Fibroblast of skin of abdomen (primary cell): ENCODE measurements at places on chromosomes 11 and 22.

GRCh38 chr22:35044607-35045390 lies 21.2 kb upstream of the ISX start:
- no peak for DNase-seq

- no peak for DNase-seq
These were observed 13.8 kb downstream of the ADA2 start for GRCh38 chr22:17205432-17205831.

- no peak for DNase-seq
These were observed 906 bp upstream of the NAA40 start for GRCh38 chr11:63937713-63938478.

GRCh38 chr11:126149759-126150625 lies 61.5 kb downstream of the RPUSD4 start:
- no peak for DNase-seq

DNA sequence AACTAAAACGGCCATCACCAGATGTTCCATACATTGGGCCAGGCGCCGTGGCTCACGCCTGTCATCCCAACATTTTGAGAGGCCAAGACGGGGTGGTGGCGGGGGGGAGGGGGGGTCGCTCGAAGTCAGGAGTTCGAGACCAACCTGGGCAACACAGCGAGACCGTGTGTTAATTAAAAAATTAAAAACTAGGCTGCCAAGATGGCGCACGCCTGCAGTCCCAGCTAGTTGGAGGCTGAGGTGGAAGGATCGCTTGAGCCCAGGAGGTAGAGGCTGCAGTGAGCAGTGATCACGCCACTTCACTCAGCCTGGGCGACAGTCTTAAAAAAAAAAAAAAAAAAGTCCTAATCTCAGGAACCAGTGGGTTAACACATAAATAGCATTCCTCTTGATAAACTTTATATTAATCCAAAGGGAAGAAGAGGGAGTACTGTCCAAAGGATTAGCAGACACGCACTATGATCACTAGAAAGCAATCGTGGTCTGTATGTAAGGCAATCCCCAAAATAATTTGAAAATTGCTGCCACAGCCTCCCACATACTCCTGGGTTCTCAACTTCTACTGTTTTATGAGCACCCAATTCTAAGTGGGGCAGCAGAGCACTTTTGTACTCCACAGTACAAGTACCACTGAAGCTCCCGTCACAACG lies 604 bp downstream of the PUS3 start:
- no peak for DNase-seq

DNA sequence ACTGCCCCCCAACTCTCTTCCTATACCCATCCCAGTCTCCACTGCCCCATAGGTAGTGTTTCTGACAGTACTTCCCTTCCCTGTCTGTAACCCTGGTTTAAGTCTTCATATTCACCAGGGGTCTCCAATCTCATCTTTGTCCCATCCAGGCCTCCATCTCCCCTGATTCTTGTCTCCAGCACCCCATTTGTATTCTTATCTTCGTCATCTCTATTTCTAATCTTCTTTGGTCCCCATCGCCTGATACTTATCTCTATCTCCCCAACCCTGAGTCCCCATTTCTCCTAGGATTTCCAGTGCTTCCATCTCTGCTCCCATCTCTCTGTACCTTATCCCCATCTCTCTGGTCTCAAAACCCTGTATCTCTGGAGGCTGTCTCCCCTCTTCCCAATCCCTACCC lies 1.8 kb downstream of the PHOX2A start:
- no peak for DNase-seq

GRCh38 chr11:57410287-57410686 lies 16.6 kb downstream of the SLC43A3 start:
- peak; percentile 86 for DNase-seq

DNA sequence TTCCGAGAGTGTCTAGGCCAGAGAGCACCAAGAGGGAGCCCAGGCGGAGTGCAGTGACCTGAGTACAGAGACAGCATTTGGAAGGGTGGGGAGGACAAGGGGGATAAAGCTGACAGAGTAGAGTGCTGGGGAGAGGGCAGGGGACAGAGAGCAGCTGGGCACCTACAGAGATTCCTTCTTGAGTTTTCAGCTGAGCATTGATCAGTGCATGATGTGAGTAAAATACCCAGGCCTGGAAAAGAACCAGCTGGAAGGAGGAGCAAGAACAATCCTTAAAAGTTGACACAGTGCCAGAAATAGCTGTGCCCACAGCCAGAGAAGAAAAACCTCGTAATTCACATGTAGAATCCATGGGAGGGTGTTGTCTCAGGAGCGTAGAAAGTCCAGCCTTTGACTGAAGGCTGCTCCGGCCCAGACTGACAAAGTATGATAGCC lies 33.9 kb upstream of the PANX2 start:
- no peak for DNase-seq

DNA sequence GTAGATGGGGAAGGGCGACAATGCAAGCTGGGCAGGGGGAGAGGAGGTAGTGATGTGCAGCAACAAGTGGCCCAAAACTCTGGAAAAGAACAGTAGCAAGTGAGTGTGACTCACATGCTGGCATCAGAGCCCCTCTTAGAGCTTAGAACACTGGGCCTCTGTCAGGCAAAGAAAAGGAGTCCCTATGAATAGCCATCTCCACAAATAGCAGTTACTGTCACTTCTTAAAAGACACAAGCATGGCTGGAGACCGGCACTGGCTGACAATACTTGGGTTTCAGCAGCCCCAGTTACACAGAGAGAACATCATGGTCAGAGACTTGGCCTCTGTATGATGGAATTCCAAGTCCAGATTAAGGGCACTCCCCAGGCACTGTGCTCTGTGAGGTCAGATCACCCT lies 58.2 kb downstream of the PRCP start:
- no peak for DNase-seq

GRCh38 chr22:40578171-40578570 lies 58.3 kb downstream of the MRTFA start:
- no peak for DNase-seq

GRCh38 chr11:17991783-17992433 lies 20.9 kb downstream of the SERGEF start:
- peak; percentile 34 for DNase-seq

DNA sequence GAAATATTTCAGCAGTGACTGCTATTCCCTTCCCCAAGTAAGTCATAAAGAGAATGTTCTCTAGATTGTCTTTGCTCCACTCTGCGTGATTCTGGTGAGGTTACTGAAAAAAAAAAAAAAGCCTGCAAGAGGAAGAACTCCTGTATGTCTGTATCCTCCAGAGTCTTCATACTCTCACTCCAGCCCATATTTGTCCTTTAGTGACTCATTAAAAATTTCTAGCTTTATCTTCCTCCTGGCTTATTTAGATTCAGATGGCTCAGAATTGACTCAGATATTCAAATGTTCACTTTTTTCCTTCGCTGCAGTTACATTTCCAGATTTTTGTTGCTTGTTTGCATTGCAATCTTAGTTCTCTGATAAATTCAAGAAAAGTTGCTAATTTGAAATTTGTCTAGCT lies 76.3 kb upstream of the CNTN5 start:
- no peak for DNase-seq

- DNase-seq: no peak
These were observed 41.2 kb downstream of the PARVG start for GRCh38 chr22:44221710-44222475.

DNA sequence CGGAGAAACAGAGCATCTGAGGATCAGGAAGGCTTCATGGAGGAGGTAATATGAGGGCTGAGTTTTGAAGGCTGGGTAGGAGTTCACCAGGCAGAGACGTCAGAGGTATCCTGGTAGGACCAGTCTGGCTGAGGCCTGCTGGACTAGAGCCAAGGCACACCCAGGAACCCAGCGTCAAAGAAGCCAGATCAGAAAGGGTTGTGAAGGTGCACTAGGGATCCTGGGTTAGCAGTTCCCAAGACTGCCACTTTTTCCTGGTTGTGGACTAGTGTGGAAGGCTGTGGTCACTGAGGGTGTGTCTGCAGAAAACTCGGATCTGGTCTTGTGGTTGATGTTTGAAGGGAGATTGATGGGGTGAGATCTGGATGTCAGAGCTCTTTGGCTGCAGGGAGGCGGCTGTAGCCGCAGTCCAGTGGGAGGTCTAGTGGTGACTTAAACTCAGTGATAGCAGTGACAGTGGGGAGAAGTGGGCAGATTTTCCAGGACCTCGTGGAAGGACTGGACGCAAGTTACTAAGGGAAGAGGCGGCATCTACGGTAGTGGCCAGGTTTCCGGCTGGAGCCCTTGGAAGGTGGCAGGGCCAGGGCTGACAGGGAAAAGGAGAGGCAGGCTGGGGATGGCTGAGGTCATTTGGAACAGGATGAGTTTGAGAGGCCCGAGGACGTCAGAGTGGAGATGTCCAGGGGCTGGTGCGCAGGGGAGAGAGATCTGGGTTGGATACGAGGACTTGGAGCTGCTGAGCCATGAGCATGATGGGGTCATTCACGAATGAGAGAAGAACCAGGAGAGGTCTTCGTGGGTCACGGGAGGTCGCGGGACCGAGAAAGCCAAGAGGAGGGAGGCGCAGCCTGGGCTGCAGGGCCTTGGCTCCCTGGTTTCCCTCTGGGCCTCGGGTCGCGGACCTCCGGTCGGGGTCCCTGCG lies 10.9 kb downstream of the RELA start:
- no peak for DNase-seq

GRCh38 chr11:108662700-108663099 lies 2.2 kb upstream of the DDX10 start:
- DNase-seq: no peak

DNA sequence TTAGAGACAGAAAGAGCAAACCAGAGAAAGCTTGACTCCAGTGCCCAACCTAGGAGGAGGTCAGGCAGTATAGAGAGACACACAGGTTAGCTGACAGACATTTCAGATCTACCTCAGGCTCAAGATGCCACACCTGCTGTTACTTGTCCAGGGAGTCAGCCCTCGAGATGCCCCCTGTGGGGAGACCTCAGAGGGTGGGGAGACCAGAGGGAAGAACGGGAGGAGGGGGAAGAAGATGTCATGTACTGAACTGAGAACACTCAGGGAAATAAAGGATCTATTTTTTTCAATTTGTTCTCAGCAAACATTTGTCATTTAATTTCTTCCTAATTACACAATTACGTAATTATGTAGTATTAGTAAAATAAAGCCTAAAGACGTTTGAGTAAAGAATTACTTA lies 196.3 kb upstream of the CADM1 start:
- no peak for DNase-seq

- no peak for DNase-seq
These were observed 56.1 kb upstream of the EIF3M start for GRCh38 chr11:32527261-32528175.

- peak; percentile 1 for DNase-seq
These were observed 382 bp downstream of the IMMP1L start for GRCh38 chr11:31509051-31509428.

DNA sequence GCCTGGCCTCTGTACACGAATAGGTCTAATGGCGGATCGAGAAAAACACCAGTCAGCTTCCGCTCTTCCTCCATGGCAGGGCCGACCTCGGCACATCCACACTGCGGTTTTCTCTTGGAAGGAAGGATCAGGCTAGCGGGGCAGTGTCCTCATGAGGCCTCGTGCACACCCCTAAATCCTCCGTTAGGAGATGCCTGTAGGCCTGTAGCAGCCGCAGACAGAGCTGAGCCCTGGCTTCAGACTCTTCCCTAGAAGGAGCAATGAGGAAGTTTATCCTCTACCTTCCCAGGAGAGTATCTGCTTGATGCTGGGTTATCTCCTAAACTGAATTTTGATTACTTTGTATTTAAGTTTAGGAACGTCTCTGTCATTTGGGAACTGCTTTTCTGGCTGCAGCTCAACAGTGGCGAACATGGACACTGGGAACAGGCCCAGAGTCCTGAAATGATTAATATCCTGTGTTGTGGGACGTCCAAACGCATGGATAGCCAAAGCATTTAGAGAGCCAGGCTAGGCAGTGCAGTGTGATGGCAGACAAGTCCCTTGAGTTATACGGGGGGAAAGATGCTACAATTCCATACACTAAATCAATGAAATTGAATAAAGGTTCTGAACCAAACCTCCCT lies 16.5 kb upstream of the BMAL1 start:
- peak; percentile 23 for DNase-seq

GRCh38 chr22:44336962-44337677 lies 24.4 kb upstream of the SHISAL1 start:
- DNase-seq: no peak

- no peak for DNase-seq
These were observed 200.1 kb upstream of the GUCY1A2 start for GRCh38 chr11:107218123-107219013.

- DNase-seq: no peak
These were observed 7.4 kb upstream of the EEF1G start for GRCh38 chr11:62580959-62581715.

GRCh38 chr22:40462195-40462984 lies 92.0 kb downstream of the SGSM3 start:
- DNase-seq: no peak

DNA sequence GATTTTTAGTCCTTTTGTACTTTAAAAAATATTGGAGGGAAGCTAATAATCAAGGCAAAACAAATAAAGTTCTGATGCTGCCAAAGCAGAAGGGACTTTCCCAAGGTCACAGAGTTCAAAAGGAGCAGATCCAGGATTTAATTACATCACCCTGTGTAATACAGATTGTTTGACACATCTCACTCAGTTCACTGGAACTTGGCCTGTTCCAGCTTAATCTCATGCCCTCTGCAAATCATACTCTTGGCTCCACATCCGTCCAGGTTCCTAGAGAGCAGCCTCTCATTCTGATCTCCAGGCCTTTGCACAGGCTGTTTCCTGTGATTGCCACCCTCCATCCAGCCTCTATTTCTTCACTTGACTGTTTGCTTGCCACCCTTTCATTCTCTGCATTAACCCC lies 151.7 kb downstream of the SPON1 start:
- no peak for DNase-seq

DNA sequence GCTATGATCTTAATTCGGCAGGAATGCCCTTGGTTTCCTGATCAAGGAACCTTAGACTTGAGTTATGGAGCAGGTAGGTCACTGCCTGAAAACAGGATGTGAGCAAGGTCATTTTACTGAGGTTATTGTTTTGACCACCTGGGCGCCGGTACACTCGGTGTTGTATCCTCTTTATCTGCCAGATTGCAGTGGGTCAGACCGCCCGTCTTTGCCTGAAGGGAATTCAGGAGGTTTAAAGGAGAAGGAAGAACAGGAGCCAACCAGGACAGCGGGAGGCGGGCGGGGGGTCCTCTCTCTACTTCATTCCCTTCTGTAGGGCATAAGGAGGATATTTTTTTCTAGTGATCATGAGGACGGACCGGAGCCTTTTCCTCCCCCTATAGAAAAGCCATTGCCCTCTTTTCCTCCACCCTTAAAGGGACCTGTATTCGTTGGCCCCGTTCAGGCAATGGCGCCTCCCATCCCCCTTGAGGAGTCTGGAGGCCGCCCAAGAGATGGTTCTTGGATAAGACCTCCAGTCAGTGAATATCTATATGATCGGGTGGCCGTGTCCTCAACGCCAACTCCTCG lies 649 bp downstream of the MS4A15 start:
- DNase-seq: no peak
